ENCODE measurements at places on chromosomes 3 and 15.

- DNase-seq, result no peak
Observed at GRCh38 chr3:155242342-155242741, 51.1 kb downstream of the STRIT1 start.

DNA sequence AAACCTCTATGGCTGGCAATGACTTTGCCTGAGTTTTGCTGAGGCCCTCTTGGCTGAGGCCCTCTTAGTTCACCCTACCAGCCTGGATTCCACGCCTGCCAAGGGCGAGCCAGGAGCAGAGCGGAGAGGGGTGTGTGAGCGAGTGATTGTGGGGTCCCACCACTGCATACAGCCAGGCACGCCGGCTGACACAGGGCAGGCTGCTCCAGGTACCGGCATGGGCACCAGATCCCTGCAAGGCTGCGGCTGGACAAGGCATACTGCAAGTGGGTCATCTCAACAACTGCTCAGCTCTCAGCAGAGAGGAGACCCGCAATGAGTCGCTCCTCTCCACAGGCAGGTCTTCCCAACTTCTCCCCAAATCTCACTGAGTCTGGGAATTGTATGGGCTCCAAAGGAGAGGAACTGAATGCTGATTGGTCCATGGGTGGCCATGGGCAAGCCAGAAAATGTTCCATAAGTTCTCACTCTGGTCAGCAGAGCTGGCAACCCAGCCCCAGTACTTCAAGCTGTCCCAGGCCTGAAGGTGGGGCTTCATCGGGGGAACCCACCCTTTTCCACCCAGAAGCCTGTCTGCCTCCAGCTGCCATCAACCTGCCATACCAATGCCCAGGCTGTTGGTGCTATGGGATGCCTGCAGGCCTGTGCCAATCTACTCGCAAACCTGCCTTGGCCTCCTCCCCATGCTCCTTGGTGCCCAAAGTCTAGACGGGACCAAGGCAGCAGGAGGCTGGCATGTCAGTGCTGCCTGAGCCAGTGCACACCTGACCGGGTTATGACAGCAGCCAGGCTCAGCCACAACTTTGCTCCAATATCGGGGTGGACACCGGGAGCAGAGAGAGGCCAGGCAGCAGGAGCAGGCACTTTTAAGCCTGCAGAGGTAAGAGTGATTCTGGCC is 1273.6 kb upstream of the GBE1 start:
- no peak for DNase-seq

DNA sequence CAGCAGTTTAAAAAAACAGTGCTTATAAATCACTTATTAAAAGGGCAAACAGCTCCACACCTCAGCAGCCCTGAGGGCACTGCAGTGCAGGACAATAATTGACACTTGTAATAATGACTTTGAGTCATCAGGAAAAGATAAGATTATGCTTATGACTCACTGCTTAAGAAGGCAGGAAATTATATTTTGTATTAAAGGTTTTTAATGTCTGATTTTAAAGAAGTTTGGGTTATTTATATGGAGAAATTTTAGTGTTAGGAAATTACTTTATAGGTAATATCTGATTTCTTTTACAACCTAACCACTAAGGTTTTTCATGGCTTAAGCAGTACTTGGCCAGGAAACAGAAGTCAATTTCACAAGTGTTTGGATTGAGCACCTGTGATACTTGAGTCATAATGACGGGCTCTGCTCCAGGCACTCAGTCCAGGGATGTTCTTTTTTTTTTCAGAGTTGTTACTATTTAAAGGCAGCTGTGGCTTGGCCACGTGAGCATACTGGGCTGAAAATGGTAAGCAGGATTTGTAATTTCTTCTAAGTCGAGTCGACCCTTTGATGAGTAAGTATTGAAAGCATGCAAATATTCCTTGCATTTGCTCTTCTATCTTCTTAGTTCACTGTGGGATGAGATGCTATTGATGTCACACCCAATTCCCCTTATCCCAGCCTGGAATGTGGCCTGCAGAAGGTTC is 21.6 kb upstream of the SLC6A20 start:
- no peak for DNase-seq

DNA sequence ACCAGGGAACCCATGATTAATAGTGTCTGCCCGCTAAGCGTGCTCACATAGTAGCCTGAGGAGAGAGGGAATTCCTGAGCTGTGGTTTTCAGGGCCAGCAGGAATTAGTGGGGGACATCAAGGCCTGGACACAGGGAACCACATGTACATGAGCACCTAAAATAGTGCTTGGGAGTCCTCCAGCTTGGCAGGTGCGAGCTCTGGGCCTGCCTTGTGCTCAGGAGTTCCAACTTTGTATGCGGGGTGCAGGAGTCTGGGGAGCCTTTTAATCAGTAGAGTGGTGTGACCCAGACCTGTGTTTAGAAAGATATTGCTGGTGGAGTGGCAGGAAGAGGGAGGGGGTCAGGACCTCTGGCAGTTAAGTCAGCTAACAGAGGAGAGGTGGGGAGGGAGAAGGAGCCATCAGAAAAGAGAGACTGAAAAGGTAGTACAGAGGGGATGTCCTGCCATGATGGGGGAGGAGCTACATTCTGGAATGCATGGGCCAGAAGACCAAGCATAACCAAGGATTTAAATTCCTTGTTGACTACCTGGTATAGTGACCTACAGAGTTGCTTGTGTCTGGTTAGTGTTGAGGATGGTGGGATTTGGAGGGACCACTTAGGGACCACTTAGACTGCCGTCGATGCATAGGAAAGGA is 1.9 kb downstream of the DAG1 start:
- DNase-seq, result no peak
